ENCODE measurements at places on chromosomes 2 and 18.

DNA sequence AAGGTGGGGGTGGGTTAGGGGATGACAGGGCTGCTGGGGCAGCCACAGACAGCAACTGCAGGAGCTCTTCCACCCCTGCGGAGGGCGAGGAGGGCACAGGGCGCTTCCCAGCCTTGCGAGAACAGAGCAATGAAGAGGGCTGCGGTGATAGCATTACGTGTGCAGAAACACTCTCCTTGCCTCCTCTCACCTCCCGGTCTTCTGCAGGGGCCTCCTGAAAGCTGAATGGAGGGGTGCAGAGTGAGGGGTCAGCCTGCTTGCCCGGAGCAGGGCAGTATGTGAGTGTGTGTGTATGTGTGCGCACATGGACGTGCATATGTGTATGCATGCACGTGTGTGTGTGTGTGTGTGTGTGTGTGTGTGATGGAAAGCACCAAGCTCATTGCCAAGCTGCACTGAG is 29.5 kb upstream of the IL1R2 start:
- peak; percentile 31 for ATAC-seq

GRCh38 chr2:205540036-205540435 is 142.3 kb upstream of the NRP2 start:
- ATAC-seq, result no peak

- peak; percentile 90 for ATAC-seq
Measured at GRCh38 chr18:44526705-44527415, 153.8 kb upstream of the SETBP1 start.

GRCh38 chr2:86160156-86160952 is 34.9 kb downstream of the IMMT start:
- no peak for ATAC-seq

GRCh38 chr2:126832014-126832413 is 66.7 kb upstream of the TEX51 start:
- ATAC-seq, result no peak

- no peak for ATAC-seq
Measured at GRCh38 chr2:191100216-191100615, 50.6 kb downstream of the STAT4 start.

DNA sequence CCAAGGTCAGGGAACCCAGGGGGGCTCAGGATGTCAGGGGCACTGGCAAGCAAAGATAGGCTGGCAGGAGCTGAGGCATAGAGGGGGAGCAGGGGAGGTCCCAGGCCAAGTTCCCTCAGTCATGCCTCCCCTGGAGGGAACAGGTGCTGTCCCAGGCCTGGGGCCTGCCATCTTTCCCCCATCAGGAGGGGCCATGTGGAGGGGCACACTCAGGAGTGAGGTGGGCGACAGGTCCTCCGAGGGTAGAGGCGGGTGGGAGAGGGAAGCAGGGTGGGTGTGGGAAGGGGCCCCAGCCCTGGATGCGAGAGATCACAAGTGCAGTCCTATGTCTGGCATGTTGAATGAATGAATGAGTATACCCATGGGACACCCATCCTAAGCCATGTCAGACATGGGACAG is 127.7 kb upstream of the GLI2 start:
- no peak for ATAC-seq

DNA sequence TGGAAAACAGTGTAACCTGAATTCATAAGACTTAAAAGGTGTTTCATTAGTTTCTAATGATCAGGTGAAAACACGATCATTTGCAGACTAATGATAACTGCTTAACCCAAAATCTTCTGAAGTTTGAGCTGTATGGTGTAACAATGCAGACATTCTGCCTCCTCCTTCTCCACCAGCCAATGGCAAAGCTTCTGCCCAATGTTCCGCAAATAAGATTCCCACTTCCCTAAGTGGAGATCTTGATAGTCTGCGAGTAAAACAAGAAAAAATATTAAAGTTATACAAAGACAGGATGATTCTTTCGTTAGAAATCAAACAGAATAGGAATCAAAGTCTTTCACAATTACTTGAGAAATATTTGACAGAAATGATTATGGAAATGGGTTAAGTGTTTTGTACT is 8.1 kb downstream of the C2orf42 start:
- ATAC-seq, result no peak

- ATAC-seq, result no peak
Measured at GRCh38 chr2:190575263-190575662, 40.7 kb upstream of the NEMP2 start.

- ATAC-seq, result no peak
Measured at GRCh38 chr2:221176667-221177066, 395.4 kb downstream of the EPHA4 start.

DNA sequence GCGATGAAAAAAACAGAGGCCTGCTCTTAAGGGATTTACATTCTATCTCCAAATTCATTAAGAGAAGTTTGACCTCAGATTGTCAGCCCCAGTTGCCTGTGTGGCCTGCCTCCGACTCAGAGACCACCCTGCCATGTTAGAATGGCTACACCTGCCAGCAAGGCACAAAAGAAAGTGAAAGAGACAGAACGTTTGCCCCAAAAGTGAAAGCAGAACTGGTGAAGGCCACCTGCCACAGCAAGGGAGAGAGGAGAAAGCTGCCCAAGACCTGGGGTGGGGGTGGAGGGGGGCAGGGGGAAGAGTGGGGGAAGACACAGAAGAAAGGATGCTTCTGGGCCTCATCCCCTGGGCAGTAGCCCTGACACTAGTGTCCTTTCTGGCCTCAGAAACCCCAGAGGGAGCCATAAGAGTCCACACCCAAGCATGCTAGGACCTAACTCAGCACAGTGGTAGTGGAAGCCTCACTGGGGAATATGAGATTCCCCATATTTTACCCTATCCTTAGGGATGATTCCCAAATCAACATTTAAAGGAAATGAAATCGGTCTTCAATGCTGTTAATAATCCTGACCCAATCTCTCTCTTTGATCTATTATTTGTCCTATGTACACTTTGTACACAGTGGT is 389.7 kb downstream of the TXNL1 start:
- ATAC-seq, result peak; percentile 91

DNA sequence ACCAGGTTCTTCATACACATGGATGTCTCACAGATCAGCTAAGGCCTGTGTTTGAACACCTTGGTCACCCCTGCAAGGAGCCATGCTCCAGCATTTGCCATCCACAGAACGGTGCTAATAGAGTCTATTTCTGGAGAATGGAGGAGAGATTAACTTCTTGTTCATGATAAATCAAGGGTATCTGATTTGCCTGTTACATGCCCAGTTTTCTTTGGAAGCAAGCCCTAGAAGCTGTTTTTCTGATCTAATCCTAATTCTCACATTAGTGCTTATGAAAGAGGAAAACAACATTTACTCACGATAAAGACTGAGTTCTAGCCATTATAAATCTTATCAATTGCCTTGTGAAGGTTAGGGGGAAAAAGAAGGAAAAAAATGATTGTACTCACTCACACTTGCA is 119.6 kb upstream of the DTNA start:
- ATAC-seq, result no peak

GRCh38 chr18:4847056-4847455 is 350.0 kb downstream of the AKAIN1 start:
- no peak for ATAC-seq

DNA sequence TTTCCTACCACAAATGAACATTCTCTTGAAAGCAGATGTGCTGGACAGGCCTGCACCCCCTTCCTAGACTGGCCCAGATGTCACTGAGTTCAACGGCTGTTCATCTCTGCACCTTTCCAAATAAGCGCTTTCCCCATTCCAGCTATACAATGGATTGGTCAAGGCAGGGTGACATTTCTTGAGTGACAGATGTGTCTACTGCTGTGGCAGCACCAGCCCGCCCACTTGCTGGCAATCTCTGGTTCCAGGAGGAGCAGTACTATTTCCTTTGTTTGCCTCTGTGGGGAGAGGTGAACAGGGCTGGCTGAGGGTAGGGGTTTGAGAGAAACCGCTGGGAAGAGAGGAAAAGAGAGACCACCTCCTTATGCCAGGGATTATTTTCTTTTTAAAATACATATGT is 269.5 kb upstream of the POU3F3 start:
- no peak for ATAC-seq

DNA sequence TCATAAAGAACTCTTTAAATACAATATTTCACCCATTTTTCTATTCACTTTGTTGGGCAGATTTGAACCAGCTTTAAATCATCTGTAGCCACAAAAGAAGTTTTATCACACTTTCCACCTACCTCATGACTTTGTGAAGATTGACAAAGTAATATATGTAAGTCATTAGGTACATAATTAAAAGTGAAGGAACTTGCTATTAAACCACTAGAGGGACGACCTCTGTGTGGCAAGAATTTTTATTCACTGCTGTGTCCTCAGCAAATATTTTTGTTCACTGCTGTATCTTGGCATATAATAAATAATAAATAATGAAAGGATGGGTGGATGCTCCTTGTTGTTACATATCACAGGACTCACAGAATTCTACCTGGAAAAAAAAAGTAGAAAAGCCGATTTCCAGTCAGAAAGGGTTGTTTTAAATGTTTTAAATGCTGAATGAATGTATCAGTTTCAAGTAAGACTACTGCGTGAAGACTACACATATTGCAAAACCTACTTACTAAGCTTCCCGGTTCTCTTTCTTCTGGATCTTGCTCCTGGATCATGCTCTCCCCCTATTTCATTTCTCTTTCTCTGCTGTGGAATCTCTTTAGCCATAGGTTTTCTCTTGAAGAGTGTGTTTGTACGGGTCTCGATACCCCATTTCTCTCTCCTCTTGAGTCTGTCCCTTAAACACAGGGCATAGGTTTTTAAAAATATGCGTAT is 44.8 kb downstream of the KCMF1 start:
- ATAC-seq, result no peak

GRCh38 chr18:39241534-39241933 is 1675.9 kb upstream of the CELF4 start:
- no peak for ATAC-seq

DNA sequence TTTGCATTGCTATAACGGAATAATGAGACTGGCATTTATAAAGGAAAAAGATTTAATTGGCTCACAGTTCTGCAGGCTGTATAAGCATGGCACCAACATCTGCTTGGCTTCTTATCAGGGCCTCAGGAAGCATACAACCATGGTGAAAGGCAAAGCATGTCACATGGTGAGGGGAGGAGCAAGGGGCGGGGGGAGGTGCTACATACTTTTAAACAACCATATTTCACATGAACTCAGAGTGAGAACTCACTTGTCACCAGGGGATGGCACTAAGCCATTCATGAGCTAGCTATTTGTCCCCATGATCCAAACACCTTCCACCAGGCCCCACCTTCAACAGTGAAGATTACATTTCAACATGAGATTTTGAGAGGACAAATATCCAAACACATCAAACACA is 188.7 kb downstream of the MBD5 start:
- ATAC-seq, result no peak

- no peak for ATAC-seq
Measured at GRCh38 chr2:195810340-195811098, 153.5 kb downstream of the SLC39A10 start.

GRCh38 chr2:225207471-225207870 is 165.2 kb upstream of the DOCK10 start:
- ATAC-seq, result no peak

GRCh38 chr2:40361478-40361877 is 90.4 kb downstream of the SLC8A1 start:
- ATAC-seq, result no peak

GRCh38 chr2:216119146-216119545 is 10.0 kb downstream of the XRCC5 start:
- ATAC-seq, result no peak

GRCh38 chr18:51251625-51252024 is 54.1 kb upstream of the MEX3C start:
- ATAC-seq, result peak; percentile 100

DNA sequence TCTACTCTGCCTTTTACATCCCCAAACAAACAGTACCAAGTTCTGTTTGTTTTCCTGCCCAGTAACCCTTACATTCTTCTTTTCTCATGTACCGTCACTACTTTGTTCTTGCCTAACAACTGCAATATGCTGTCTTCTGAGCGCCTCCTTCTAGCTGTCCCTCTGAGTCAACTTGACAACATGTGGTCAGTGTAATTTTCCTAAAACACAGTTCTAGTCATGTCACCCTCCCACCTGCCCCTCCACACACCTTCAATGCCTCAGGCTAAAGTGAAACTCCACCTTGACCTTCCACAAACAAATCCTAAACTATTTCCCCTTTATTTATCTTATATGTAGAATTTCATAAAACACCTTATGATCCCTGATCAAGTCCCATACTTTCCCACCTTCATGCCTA is 124.6 kb upstream of the CD302 start:
- peak; percentile 75 for ATAC-seq

Data from stimulated activated memory B cell treated with anti-CD40 and anti-IgM and Interleukin-4, amounts not matched to agents 10 μg/mL and 1 μg/mL and 100 μg/mL, for 72 hours (primary cell).